ENCODE measurements at places on chromosomes 12 and 14.
A peak's percentile ranks its signal among the peaks of the same experiment; 100 is the strongest.

DNA sequence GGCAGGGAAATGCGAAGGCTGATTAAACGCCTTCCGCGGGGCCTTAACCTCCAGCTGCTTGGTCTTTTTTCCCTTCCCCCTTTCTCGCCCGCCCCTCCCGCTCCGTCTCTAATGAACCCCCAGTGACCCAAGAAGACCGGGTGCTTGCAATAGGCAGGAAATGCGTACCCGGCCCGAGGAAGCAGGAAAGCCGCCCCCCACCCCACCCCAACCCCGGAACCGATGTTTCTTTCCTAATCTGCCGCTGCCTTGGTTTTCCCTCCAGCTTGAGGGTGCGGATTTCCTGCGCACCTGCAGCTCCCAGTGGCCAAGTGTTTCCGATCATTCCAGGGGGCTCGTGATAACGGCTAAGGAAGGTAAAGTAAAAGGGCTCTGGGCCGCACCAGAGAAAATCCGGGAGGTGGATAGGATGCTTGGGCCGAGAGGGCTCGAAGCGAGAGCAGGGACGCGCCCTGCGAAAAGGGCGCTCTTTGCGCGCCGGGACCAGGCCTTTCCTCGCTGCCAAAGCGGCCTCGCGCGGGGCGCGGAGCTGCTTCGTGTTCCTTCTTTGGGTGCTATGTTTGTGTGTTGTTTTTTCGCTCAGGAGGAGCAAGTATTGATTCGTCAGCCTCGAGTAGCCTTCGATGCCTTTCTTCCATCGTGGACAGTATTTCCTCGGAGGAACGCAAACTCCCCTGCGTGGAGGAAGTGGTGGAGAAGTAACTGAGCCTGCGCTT, 983 bp downstream of the MYF6 start:
- DNase-seq, result no peak

DNA sequence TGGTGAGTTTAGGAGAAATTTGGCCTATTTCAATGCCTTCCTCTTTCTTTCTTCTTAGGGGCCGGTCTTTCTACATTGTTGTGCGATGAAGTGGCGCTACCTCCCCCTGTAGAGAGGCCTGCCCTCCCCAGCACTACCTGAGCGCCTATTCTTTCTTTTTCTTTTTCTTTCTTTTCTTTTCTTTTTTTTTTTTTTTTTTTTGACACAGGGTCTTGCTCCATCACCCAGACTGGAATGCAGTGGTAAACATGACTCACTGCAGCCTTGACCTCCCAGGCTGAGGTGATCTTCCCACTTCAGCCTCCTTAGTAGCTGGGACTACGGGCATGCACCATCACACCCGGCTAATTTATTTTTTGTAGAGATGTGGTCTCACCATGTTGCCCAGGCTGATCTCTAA, 136.1 kb upstream of the MAX start:
- no peak for DNase-seq

GRCh38 chr14:97315790-97316189, 518.6 kb downstream of the VRK1 start:
- DNase-seq, result no peak

- no peak for DNase-seq
Measured at GRCh38 chr14:76904740-76905569, 78.7 kb downstream of the LRRC74A start.

- DNase-seq, result no peak
Measured at GRCh38 chr12:124217508-124218242, 77.2 kb upstream of the RFLNA start.

DNA sequence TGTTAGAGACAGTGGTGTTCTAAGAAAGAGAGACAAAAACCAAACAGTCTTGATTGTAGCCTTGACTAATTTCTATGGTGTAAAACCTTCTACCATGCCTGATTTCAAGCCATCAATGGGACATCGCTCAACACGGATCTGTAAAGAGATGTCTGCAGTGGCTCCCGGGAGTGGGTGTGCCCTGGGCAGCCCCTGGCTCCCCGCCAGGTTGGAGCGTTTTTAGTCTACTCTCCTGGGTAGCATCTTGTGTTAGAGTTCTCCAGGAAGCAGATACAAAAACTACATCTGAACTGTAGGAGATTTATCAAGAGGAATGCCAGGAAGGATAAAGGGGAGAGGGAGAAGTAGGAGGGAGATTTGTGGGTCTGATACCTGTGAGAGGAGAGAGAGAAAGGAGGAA, 1212.9 kb downstream of the BCL11B start:
- DNase-seq, result no peak

DNA sequence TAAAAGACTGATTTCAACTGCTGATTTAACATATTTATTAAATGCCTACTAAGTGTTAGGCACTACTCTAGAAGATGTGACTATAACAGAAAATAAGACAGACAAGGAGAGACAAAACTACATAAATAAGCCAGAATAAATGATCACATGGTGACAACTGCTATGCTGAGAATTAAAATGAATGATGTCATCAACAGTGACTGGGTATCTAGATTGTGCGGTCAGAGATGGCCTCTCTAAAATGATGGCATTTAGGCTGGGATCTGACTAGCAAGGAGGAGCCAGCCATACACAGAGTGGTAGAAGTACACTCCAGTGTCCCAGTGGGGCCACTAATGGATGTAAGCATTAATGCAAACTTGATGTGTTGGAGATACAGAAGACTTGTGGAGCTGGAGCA, 37.6 kb upstream of the SOX5 start:
- DNase-seq, result no peak

DNA sequence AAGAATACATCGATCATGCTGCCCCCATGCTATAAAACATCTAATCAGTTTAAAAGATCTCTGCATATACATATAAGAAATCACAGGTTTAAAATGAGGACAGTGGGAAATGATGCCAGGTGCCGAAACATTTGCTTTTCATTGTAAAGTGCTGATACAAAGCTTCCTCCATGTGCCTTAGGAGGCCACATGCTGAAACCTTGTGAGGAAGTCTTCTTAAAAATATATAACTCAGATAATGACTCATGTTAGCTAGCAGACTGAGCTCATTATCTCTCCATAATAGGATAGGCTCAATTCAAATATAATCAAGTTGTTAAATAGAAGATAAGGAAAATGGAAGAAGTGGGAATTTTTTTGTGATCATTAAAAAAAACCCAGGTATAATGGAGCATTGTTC, 65.9 kb downstream of the RFX4 start:
- DNase-seq, result no peak

DNA sequence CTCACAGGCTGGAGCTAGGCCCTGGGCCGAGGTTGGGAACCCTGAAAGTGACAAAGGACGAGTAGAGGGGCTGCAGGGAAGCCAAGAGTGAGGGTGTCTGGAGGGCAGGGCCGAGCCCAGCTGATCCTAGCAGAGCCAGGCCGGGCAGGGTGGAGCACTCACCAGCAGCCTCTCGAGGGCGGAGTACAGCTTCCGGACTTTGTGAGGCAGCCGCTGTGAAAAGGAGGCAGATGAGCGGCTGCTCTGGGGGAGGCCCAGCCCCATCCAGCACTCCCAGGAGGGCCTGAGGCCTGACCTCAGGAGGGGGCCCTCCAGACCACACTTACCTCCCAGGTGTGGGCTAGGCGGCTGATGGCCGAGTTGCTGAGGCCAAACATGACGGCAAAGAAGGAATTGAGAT, 14.7 kb upstream of the ENDOU start:
- no peak for DNase-seq

DNA sequence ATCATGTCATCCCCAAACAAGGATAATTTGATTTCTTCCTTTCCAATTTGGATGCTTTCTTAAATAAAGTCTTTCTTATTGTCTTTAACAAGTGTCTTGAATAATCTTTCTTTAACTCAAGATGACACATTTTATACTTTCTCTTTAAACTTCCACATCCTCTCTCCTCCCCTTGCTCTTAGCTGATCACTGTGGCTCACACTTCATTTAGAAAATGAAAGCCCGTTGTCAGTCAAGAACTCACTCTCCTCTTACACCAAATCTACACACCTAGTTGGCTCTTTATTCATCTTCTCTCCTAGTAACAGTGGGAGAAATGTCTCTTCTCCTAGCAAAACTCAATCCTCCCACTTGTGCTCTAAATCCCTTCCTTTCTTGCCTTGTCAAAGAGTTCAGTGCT, 10.4 kb upstream of the RMST start:
- DNase-seq, result no peak

GRCh38 chr12:114447274-114447716, 41.4 kb upstream of the TBX5 start:
- no peak for DNase-seq

DNA sequence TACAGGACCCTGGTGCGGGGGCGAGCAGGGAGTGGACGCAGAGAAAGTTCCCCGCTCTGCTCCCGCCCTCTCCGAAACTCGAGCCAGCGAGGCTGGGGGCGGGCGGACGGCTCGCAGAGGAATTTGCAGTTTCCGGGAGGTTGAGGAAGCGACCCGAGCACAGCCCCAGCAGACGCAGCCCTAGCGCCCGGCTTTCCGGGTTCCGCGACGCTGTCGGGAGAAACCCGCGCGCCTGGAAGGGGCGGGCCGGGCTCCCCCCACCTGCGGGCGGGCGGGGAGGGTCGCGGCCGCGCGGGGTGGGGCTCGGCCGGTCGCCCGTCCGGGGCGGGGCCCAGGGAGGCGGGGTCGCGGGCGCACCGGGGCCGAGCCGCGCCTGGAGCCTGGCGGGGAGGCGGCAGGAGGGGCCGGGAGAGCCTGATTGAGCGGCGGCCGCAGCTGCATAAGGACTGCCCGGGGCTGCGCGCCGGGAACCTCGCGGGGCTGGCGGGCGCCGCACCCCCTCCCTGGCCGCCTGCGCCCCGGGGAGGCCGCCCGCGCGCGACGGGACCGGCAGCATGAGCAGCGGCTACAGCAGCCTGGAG, at the start of gene RASSF3:
Gene RASSF3 (plus strand): TSS at position 417 of the 581 bp plus-strand sequence. CDS start 138 bp downstream, at position 555.
- peak; percentile 74 for DNase-seq

DNA sequence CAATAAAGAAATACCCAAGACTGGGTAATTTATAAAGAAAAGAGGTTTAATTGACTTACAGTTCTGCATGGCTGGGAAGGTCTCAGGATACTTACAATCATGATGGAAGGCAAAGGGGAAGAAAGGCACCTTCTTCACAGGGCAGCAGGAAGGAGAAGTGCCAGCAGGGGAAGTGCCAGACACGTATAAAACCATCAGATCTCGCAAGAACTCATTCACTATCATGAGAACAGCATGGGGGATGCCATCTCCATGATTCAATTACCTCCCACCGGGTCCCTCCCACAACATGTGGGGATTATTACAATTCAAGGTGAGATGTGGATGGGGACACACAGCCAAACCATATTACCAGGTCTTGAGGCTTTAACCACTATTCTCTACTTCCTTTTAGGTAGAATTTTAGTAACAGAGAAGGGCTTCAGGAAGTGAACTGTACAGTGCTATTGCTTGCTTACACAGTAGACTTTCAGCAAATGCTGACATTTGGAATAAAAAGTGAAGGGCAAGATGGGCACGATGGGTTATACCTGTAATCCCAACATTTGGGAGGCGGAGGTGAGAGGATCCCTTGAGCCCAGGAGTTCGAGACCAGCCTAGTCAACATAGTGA, 40.8 kb upstream of the OR4E1 start:
- no peak for DNase-seq

DNA sequence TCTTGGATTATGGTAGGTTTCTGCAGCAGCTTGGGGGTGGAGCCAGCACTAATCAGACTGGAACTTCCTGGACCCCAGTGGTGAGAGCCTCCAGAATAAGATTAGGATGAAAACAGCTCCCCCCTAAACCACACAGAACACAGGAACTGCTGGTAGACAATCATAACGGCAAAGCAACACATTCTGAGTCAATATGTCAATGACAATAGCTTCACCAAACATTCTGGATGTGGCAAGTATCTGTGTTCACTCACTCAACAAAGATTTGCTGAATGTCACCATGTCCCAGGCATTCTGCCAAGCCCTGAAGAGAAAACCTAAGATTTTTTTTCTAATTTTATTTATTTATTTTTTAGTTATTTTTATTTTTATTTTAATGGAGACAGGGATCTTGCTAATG, 65.2 kb downstream of the LRRC74A start:
- DNase-seq, result no peak

- DNase-seq, result no peak
Measured at GRCh38 chr14:41668356-41668755, 61.7 kb downstream of the LRFN5 start.
